ENCODE measurements at places on chromosomes 7 and 10.
A peak's percentile ranks its signal among the peaks of the same experiment; 100 is the strongest.

GRCh38 chr10:16944402-16944801, 127.2 kb upstream of the RSU1 start:
- DNase-seq, result no peak

DNA sequence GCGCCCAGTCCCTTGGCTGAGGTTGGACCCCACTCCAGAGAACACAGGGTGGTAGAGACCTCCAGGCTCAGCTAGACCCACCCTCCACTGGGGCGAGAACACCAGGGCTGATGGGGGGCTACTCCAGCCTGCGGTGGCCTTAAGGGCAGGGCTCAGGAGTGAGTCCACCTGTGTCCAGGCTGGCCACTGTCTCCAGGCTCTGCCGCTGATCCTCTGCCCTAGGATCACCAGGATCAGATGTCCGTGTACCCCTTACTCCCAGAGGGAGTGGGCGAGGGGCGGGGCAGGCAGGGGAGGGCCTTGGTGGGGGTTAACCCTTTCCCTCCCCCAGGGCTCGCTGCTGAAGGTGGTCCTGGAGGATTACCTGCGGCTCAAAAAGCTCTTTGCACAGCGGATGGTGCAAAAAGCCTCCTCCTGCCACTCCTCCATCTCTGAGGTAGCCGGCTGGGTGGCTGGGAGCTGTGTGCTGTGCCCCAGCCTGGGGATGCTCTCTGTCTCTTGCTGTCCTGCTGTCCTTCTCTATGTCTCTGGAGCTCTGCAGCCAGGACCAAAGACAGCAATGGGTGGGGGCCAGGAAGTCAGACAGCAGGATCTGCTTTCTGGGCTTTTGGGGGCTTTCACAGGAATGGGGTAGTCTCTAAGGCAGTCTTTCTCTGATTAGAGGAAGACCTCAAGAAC, 38.0 kb downstream of the PSAP start:
- no peak for DNase-seq

- DNase-seq, result no peak
Observed at GRCh38 chr7:50305583-50306493, 1.3 kb downstream of the IKZF1 start.

DNA sequence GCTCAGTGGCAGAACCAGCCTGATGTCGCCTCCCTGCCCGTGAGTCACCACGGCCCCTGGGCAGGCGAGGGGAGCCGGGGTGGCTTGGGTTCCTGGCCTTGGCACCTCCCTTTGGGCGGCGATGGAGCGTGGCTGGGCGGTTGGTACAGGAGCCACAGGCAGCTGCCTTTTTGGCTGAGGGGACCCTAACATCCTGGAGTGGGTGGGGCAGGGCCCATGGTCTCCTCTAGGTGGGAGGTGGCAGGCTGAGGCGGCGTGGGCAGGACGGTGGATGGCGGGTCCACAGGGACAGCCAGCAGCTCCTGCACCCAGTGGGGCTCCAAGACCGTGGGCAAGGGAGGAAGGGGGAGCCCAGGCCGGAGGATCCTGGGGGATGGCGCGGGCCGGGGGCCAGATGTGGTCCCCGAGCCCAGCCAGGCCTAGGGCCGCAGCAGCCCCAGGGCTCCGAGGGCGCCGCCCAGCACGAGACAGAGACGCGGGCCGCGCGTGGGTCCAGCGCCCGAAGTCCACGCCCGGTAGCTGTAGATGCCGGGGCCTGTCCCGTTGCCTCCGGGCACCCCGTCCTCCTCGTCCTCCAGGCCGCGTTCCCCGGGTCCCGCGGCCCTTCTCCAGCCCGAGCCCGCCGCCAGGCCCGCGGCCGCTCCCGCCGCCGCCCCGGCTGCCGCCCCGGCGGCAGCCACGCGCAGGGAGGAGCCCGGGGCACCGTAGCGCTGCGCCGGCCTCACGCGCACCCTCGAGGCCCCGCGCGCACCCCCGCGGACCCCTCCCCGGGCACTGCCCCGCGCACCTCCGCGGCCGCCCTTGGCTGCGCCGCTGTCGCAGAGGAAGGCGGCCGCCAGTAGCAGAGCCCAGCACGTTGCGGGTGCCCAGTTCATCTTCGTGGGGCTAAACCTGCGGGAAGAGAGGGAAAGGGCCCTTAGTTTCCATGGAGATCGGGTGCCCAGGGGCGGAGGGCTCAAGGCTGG, 1.3 kb downstream of the SPRN start:
- DNase-seq, result no peak

DNA sequence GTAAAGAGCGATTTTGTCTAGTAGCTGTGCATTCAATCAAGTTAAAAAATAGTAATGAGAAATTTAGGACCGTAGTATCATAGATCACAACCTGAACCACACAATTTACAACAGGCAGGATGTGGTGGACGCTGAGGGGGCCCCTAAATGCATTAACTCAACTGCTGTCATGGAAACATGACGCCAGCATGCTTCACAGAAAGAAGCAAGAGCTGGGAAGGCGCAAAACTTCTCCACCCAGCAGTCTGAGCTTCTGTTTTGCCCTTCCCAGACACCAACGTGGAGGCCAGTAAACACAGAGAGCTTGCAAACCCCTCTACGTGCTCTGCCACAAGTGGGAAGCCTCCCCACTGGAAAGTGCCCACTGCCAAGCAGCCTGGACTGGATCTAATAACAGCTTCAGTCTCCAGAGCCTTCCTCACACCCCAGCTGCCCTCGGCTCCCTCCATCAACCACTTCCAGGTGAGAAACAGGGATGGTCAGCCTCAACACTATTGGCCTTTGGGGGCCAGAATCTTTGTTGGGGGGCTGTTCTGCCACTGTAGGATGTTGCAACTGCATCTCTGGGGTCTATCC, 151.8 kb downstream of the SFMBT2 start:
- DNase-seq, result peak; percentile 15

- no peak for DNase-seq
Observed at GRCh38 chr10:16886031-16886430, 68.8 kb upstream of the RSU1 start.

- DNase-seq, result no peak
Observed at GRCh38 chr10:20977300-20977699, 80.2 kb upstream of the NEBL start.

DNA sequence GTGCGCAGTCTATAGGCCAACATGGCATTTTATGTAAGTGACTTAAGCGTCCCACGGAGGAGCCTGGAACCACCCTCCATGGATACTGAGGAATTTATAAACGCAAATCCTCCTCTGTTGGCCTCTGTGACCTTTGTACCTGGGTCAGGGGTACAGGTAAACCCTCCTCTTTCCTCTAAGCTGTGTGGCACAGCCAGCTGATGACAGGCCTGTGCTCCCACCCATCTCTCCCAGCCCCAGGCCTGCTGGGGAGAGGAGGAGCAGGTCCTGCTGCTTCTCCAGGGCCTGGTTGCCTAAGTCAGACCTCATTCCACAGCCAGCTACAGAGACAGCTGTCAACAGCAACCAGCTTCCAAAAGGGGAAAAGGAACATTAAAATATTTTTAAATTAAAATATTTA, 5.0 kb downstream of the AVPI1 start:
- DNase-seq, result no peak

GRCh38 chr7:141511676-141512396, 39.4 kb upstream of the AGK start:
- DNase-seq, result no peak

DNA sequence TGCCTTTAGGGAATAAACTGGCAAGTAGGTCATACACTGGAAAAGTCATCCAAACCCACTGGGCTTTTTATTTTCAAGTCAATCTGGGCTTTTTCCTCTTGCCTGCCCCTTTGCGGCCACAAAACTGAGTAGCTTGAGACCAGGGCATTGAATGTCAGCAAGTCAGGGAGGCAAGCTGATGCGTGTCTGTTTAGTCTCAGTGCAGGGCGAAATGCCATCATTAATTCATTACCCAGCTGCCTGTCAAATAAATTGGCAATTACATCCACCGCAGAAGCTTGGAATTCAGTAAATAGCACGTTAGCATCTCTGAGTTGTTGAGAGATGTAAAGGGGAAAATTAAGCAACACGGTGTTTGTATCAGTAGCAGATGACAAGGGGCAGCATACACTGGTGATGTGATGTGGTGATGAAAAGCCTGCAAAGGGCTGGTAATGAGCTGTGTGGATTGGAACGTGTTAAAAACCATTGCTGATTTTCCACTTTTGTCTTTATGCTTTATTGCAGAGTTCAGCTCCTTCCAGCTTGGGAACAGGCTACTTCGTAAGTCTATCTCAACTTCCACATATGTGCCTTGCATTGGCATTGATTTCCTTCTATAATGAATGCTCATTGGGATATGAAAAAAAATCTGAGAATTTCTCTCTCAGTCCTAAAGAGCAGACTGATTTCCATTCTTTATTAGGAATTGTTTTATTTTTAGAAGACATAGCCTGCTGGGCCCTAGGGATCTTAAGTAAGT, 535.9 kb downstream of the AUTS2 start:
- DNase-seq, result no peak

- no peak for DNase-seq
Observed at GRCh38 chr10:19915125-19915524, 98.9 kb downstream of the PLXDC2 start.

DNA sequence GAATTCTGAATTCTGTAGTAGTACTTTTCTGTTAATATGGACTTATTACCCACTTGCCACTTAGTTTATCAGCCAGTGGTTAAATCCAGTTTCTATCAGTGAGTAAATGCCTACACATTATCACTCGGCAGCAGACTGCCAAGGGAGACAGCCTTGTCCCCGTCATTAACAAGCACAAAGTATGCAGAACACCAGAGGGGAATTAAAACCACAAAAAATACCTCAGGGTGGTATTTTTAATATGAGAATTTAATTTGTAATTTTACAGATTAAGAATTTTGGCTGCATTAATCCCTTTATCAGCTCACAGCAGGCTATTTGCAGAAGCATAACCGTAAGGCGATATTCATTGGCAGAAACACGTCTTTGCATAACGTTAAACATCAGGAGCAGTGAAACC, 150.0 kb upstream of the FZD1 start:
- no peak for DNase-seq

DNA sequence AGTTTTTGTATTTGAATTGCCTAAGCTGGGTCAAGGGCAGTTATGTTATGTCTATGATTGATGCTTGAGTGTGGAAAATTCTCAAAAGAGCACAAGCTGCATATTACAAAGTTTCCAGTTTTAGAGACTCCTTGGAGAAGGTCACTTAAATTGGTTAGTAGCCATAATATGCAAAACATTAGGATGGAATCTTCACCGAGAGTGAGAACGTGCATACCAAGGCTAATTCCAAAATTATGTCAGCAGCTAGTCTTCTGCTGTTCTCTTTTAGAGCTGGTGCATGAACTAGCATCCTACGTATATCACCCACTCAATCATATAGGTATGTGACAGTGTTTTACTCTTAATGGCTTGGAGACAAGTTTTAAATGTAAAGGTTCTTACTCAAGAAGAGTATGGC, 49.2 kb downstream of the MKX start:
- DNase-seq, result no peak

GRCh38 chr7:27148031-27148755, 619 bp upstream of the HOXA6 start:
- DNase-seq, result no peak

DNA sequence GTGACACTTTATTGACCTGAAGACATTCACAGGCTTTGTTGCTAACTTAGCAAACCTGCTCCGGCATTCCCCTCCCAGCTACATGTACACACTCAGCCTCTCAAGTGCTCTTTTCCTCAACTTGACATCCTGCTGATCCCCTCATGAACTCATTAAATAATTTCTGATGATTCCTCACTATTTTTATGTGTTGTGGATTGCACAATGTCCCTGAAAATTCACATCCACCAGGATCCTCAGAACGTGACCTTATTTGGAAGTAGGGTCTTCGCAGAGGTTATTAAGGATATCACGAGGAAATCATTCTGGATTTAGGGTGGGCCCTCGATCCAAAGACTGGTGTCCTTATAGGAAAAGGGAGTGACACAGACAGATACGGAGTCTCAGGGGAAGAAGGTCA, 27.3 kb downstream of the FIGNL1 start:
- no peak for DNase-seq

DNA sequence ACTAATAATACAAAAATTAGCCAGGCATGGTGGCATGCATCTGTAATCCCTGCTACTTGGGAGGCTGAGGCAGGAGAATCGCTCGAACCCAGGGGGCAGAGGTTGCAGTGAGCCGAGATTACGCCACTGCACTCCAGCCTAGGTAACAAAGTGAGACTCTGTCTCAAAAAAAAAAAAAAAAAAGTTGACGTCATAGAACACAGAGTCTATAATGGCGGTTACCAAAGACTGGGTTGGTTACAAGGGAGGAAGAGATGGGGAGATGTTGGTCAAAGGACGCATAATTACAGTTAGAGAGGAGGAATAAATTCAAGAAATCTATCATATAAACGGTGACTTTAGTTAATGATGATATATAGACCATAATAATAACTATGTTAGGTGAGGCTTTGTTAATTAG, 309.7 kb upstream of the HGF start:
- no peak for DNase-seq

DNA sequence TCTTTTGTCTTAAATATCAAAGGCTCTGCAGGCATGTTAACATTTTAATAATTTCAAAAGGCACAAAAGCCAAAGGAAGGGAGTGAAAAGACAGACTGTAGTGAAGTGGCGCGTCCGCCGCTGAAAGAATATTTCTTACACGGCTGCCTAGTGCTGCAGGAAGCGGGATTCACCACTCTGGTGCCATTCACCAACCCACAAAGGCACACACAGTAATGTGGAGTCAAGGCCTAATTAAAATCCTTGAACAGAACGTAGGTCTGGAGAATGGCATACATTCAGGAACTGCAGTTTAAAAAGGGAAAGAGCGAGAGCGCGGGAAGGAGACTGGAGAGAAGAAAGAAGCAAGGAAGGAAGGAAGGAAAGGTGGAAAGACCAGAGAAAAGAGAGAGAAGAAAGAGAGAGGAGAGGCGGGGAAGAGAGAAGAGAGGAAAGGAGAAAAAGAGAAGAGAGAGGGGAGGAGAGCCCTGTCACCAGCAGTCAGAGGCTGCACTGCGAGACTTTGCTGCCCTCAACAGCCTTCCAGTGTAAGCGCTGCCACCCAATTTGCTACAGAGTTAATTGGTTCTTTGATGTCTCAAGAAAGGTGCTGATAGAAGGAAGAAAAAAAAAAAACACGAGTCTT, 554.0 kb downstream of the MDFIC start:
- no peak for DNase-seq

GRCh38 chr7:148049068-148049467, 541.5 kb upstream of the C7orf33 start:
- no peak for DNase-seq

- peak; percentile 28 for DNase-seq
Observed at GRCh38 chr7:155483245-155483644, 25.3 kb downstream of the EN2 start.

DNA sequence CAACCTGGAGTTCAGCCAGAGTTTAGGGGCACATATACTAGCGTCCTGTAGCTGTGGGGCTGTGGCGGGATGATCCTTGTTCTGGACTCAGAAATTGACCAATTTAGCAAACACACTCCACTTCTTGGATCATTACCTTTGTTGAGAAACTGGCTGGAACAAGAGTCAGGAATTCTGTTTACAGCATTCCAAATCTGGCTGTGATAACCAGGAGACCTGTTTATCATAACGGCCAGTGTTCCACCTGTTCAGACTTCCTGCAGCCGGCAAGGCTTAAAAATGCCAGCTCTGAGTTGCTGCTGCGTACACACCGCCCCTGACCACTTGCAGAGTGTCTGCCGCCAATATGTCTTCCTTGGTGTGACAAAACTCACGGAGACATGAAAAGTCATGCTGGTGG, 64.8 kb downstream of the ARMC3 start:
- DNase-seq, result no peak
